ENCODE measurements at places on chromosomes 1 and 21.

GRCh38 chr1:1157426-1157913, 16.2 kb upstream of the TTLL10 start:
- peak; percentile 4 for DNase-seq

DNA sequence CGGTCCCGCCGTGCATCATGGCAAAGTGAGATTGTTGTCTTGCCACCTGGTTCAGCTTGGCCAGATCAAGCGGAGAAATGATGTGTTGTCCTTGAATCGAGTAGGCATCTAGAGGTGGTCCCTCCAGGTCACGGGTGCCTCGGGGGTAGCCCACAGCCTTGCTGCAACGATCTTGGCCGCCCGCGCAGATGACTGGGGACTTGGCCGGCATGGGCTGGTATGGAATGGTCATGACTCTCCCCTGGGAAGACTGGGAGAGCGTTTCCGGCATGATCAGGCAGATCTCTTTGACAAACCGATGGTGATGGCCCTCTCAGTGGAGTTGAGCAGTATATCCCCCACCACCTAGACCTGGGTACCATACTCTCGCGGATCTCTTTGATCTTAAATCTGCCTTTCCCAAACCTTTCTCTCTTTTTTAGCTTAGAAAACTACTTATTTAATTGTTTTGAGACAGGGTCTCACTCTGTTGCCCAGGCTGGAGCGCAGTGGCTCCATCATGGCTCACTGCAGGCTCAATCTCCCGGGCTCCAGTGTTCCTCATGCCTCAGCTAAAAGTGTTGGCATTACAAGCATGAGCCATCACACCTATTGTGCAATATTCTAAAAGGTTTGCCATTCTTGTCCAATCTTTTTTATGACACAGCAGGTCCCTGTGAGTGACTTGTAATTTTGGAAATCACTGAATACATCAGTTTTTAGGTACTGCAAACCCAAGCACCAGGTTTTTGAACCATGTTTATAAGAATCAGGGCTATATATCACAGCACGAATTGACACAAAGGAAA, 9.4 kb upstream of the ELAPOR1 start:
- no peak for DNase-seq

- no peak for DNase-seq
Observed at GRCh38 chr1:156431769-156432668, 63.0 kb downstream of the RHBG start.

- no peak for DNase-seq
Observed at GRCh38 chr1:230276401-230276800, 149.7 kb downstream of the PGBD5 start.

Measured in cerebellar nuclear complex (tissue), 1 donor.